NCI-H2171 treated with DMSO at 0.1 percent for 48 hours (cell line): ENCODE measurements at places on chromosomes 6 and 20.
A peak's percentile ranks its signal among the peaks of the same experiment; 100 is the strongest.

GRCh38 chr20:19995220-19995863, 21.8 kb upstream of the NAA20 start:
- peak; percentile 76 for DNase-seq

- no peak for DNase-seq
These were observed 8.5 kb downstream of the AFDN start for GRCh38 chr6:167835260-167835659.

DNA sequence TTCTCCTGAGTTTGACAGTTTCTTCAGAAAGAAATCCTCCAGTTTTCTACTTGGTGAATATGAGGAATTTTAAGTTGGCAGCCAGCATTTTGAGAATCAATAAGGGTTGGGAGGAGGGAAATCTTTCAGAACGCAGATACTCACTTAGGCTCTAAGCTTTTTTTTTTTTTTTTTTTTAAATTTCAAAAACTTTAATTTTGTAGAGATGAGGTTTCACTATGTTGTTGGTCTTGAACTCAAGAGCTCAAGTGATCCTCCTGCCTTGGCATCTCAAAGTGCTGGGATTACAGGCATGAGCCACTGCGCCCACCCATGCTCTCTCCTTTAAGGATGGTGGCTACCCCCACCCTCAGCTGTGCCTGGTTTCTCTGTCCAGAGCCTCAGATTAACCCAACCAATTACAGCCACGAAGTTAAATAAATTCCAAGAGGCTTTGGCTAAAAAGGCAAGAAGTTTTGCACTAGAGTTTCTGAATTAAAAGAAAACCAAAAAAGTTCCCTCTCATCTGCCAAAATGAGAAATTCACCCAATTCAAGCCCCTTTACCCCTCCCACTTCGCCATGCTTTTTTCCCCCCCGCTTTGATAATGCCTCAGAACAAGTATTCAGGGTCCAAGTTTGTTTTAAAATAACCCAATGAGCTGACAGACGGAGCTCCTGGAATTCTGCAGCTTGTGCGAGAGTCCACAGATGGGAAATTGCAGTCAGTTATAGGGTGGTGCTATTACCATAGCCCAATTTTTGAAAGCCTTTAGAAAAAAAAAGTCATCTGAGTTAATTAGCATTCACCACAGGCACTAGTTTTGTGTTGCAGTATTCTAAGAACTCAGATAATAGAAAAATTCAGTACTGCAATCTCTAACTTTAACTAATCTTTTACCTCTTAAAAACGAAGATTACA, 94.3 kb upstream of the BEND3 start:
- no peak for DNase-seq

DNA sequence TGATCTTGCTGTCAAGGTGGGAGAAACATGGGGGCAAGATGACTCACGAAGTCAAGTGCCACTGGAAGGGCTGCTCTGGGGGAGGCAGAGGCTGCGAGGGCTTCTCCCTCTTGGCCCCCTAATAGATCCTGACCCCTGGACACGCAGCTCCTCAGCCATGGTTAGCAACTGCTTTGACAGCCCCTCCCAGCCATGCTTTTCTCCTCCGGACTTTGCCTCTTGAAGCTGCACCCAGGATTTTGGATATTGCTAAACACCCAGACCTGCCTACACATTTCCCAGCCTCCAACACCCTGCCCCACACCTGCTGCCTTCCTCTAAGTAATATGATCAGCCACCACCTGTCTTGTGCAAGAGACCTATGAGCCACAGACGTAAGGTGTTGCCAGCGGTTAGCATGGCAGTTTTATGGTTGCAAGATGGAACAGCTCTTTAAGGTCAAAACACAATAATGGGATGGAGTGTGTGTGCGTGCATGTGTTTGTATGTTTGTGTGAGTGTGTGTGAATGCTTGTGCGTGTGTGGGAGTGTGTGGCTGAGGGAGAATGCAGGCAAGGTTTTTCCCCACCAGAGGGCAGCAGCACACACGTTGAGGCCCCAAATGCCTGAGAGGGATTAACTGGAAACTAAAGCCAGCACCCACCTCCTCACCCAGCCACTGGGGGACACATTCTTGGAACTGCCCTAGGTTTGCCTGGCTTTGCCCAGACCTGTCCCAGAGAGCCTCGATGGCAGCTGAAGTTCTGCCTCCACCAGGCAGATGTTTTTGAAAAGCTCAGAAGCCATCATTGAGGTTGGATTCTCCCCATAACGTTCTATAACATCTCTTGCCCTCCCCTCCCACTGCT, 2.5 kb downstream of the IP6K3 start:
- DNase-seq = peak; percentile 99

DNA sequence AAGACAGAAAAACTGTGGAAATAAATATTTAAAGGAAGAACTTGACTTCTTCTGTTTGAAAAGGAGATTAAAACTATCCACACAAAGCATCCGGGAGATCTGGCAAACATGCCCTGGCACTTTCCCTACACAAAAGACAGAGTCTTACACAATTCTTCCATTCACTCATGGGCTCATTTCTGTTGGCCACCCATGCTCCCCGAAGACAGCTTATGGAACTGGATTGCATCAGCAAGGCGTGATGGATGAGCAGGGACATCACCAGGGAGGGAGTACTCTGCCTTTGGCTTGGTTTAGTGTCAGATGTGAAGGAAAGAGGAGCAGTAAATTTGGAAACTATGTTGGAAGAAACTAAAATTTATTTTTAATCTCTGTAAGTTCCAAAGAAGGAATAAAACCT, 379.3 kb downstream of the CD109 start:
- no peak for DNase-seq

DNA sequence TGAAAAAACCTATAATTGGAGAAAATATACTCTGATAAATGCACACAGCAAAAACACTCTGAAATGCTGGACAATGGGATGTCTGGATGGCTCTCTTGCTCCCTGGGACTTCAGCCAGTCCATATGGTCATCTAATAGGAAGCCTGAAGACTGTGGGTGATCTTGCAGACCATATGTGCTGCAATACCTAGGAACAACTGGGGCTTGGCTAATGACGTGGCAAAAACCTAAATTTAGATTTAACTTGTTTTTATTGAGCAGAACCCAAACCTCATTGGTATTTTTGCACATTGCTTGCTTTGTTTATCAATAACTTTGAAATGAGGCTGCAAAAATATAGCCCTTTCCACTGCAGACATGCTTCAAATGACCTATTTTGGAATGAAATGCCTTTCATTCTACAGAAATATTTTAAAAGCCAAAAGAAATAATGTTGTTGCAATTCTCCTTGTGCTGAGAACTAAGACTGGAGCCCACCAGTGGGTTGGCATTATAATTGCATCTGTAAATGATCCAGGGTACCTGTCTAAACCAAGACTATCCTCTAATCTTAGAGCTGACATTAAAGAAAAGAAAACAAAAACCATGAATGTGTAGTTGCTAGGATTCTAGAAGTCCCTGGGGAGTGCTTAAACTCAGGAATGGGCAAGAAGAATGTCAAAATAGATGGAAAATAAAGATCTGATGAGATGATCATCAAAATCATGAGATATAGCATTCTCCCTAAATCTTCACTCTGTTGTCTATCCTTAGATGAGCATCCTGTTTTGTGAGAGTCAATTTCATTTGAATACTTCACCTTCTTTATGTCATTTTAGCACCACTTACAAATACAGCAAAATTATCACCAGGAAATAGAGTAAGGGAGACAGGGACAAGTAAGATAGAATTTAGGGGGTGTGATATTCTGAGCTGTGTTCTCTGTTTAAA, 152.1 kb upstream of the RIMS1 start:
- no peak for DNase-seq

DNA sequence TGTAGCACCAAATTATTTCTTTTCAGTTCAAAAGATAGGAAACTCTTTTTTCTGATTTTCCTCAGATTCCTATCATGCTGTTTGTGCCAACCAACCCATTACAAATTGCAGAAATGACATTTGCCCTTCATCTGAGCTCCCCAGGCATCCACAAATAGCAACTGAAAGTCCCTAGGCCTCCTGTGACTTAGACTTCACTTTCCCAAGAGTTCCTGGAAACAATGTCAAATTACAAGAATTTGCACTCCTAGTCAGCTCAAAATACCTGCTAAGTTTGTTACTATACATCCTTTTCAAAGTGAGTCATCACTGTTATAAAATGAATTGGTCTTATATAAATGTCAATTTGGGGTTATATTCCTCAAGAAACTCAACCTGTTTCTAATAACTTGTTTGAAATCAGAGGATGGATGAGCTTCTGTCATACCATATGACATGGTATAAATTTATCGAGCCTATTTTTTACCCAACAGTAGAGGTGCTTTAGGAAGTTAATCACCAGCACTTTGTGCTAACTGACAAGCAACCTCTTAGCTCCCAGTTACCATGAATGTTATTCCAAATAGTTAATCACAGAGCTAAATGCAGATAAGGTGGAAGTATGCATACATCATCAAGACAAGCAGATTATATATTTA, 256.5 kb downstream of the HACE1 start:
- DNase-seq = no peak

DNA sequence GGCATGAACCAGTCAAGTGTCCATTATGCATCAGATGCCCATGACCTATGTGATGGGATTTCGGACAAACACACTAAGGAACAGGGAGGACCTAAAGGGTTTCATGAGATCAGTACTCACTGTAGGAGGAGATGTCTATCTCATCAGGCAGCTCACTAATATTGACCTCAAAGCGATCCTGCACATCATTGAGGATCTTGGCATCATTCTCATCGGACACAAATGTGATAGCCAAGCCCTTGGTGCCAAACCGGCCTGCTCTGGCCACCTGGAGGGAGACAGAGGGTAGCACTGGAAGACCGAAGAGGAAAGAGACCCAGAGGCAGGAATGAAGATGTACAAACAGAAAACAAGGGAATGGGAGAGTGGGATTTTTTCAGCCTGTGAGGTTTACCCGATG, 1.9 kb downstream of the MCCD1 start:
- no peak for DNase-seq

- DNase-seq = no peak
These were observed 3.2 kb downstream of the SLC22A7 start for GRCh38 chr6:43301081-43301870.

GRCh38 chr6:77231438-77232305, 231.6 kb downstream of the HTR1B start:
- no peak for DNase-seq

- DNase-seq = no peak
These were observed 39.7 kb upstream of the LRFN2 start for GRCh38 chr6:40626886-40627285.

- no peak for DNase-seq
These were observed 38.4 kb downstream of the ZMYND8 start for GRCh38 chr20:47318027-47318585.
